ENCODE measurements at places on chromosomes 16 and 17.
A peak's percentile ranks its signal among the peaks of the same experiment; 100 is the strongest.

DNA sequence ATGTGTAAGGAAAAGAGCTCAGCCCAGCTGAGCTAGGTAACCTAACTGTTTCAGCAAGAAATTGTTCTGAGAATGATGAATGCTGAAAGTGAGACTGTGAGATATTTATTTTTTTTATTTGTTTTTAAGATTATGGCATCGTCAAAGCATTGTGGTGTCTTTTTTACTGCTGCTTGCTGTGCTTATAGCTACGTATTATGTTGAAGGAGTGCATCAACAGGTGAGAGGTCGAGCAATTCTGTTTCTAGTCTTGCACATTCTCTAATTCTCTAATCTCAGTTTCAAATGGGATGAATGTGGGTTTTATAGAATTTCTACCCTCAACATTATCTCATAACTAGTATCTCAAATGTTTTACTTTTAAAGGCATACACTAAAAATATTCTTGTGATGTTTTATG, 29.9 kb downstream of the VMP1 start:
- DNase-seq = no peak

- DNase-seq = no peak
These were observed 21.1 kb downstream of the ANKRD40 start for GRCh38 chr17:50686494-50687199.

- DNase-seq = no peak
These were observed 213.4 kb downstream of the ZFHX3 start for GRCh38 chr16:72834499-72834898.

GRCh38 chr17:5272322-5272721, 9.8 kb upstream of the RABEP1 start:
- no peak for DNase-seq

DNA sequence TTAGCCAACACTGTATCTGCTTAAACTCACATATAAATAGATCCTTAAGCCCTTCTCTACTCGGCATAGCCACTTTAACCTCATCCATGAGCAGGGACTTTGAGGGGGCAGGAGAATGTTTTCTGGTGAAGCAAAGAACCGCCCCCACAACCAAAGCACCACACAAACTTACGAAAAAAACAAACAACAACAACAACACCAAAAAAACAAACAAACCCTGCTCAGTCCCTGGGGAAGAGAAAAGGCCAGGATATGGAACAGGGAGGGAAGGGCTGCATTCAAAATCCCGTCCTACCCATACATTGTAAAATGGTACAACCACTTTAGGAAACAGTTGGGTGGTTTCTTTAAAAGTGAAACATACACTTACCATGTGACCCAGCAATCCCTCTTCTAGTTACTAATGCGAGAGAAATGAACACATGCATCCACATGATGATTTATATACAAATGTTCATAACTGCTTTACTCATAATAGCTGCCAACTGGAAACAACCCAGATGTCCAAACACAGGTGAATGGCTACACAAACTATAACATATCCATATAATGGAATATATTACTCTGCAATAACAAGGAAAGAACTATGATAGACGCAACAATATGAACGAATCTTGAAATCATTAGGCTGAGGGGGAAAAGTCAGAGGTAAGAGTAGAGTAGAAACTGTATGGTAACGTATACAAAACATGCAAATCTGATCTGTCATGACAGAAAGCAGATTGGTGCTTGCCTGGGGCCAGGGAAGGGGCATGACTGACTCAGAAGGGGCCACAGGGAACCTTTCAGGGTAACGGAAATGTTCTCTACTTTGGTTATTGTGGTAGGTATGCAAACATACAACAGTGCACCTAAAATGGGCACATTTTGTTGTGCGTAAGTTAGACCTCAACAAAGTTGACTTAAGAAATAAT, 37.7 kb upstream of the TOB1 start:
- no peak for DNase-seq

- DNase-seq = no peak
These were observed 35.7 kb downstream of the BAIAP2 start for GRCh38 chr17:81070541-81071246.

DNA sequence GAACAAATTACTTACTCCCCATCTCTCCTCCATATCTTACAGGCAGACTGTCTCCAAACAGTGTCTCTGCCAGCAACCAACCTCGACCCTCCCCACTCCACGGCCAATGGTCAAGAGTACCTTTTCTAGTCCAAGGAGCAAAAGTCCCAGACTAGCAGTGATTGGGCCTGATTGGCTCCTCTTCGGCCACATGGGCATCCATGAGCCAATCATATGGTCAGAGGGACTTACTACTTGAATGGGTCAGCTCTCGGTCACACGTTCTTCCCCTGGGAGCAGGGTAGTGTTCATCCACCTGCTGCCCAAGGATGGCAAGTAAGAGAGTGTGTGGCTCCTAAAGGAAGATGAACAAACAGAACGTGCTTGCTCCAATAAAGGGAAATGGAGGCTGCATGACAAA, 84.6 kb downstream of the C16orf78 start:
- DNase-seq = no peak

- no peak for DNase-seq
These were observed 281.6 kb upstream of the CCL2 start for GRCh38 chr17:33973491-33973890.

DNA sequence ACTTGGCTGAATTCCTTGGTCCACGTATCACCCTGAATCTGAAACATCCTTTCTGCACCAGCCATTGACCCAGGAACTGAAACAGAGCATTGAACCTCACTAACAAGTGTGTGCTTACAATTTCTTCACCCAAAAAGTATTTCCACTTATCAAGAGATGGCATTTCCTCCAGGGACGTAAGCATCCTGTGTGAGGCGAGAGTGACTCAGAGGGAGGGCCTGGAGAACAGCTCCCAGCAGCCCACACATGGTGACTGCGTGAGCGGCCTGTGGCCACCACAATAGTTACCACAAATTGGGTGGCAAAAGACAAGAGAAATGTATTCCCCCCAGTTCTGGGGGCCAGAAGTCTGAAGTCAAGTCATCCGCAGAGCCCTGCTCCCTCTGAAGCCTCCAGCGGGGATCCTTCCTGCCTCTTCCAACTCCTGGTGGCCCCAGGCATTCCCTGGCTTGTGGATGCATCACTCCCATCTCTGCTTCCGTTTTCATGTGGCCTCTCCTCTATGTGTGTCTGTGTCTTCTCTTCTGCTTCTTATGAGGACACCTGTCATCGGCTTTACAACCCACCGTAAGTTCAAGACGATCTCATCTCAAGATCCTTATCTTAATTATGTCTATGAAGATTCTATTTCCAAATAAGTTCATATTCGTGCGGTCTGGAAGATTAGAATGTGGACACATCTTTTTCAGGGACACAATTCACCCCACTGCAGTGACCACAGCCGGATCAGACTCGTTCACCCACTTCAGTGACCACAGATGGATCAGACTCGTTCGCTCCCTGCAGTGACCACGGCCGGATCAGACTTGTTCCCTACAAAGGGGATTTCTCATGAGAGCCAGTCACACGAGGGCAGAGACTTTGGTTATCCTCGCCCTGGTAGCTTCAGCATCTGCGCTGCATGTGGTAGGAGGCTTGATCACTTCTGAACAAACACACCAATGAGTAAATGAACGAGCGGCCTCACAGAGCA, 122.6 kb upstream of the FOXF1 start:
- no peak for DNase-seq

- DNase-seq = no peak
These were observed 296.6 kb downstream of the MAF start for GRCh38 chr16:79303959-79304387.

GRCh38 chr16:14529010-14529669, 100.9 kb downstream of the PARN start:
- DNase-seq = peak; percentile 32

GRCh38 chr16:2799859-2800226, 1.6 kb downstream of the PRSS41 start:
- no peak for DNase-seq

DNA sequence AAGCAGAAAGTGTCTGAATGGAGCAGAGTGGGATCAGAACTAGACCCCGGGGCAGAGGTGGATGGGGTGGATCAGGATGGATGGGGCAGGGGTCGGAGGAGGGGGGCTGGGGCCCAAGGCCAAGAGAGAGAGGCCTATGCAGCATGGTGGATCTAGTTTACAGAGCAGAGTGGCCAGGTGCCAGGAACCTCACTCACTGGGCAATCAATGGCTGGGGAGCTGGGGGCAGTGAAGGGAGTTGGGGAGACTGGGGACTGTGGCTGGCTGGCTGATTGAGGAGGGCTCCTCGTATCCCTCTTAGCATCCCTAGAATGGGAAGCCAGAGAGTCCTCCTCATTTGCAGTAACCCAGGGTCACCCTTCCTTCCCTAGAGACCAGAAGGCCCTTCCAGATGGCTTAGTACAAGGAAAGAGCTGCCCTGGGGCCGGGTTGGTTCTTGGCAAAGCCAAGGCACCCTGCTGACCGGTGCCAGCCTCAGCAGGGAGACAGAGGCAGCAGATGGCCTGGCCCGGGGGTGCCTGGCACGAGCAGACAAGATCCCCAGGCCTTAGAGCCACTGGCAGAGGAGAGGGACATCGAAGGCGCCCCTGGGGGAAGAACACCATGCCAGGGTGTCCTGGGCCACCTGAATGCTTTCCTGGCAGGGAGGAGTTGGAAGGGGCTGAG, 36.8 kb downstream of the SRCIN1 start:
- DNase-seq = no peak

- no peak for DNase-seq
These were observed 13.9 kb downstream of the TSPOAP1 start for GRCh38 chr17:58314706-58315015.

DNA sequence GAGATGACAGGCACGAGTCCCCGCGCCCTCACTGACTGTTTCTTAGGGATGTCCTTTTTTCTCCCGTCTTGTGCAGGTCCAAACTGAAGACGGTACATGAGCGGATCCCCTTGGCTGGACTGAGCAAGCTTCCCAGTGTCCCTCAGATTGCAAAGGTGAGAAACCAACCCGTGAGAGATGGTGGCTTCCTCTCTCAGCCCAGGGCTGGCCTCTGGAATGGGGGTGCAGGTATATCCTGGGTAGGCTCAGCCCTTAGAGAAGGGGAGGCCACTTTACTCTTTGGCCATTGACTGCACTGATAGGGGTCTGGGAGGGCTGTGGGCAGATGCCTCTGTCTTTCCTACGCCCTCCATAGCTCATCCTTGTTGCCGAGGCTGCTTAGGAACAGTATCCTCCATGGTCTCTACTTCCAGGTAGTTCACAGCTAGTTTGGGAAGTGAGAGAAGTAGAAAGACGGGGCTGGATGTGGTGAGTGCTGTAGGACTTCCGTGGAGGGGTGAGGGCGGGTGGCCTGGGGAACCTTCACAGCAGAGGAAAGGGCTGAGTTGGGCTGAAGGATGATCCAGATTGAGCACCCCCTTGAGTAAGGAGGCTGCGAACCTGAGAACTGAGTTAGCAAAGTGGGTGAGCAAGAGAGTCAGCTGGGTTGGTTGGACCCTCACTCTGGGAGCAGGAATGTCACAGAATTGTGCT, 83.0 kb downstream of the OR1D5 start:
- DNase-seq = no peak

GRCh38 chr17:44807817-44808155, 22.3 kb downstream of the GJC1 start:
- DNase-seq = no peak

DNA sequence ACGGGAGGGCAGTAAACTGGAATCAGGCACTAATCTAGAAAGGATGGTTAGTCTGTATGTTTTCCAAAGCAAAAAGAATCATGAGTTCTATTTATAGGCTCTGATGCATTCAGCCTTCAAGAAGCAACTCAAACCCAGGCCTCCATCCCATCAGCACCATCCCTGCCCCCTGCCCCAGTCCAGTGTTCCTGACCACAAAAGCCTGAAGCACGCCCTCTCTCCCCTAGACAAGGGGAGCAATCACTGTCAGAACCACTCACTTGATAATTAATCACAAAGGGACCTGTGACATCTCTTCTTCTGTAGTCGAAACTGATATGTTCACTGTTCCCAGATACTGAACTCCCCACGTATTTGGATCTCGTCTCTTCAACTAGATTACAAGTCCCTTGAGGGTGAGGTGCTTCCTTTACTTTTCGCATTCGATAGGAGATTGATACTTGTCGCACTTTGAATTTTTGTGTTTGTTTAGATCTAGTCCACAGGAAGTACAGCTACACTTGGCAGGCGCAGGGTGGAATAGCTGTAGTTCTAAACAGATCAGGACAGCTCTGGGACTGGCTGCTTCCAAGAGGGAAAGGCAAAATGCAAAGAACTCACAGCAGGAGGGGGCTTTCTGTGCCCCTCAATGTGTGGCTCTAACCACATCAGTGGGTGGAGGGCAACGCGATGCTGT, 36.4 kb upstream of the CCDC182 start:
- no peak for DNase-seq

- DNase-seq = no peak
These were observed 3.1 kb downstream of the DDX19A start for GRCh38 chr16:70349783-70350182.

- no peak for DNase-seq
These were observed 301.9 kb downstream of the SOX9 start for GRCh38 chr17:72422505-72423285.

DNA sequence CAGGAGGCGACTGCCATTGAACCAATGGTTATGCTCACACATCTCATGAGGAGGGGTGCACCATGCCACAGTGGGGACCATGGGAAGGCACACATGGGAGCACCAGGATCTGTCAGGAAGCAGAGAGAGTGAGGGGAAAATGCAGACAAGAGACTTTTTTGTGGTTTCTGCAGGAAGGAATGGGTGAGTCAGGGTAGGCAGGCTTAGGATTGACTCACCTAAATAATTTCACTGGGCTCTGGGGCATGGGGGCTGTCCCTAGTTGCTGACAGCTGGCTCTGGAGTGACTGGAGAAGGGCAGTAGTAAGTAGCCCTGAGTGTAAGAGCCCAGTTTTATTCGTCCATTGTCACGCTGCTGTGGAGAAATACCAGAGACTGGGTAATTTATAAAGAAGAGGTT, 202.4 kb downstream of the AXIN2 start:
- DNase-seq = no peak

GRCh38 chr17:63675231-63675606, 24.7 kb downstream of the LIMD2 start:
- no peak for DNase-seq

GRCh38 chr17:15343749-15344148, 2.4 kb upstream of the TEKT3 start:
- no peak for DNase-seq

- DNase-seq = no peak
These were observed 40.8 kb downstream of the CYB5B start for GRCh38 chr16:69465083-69465721.
